ENCODE measurements at places on chromosomes 6 and 20.
A peak's percentile ranks its signal among the peaks of the same experiment; 100 is the strongest.

DNA sequence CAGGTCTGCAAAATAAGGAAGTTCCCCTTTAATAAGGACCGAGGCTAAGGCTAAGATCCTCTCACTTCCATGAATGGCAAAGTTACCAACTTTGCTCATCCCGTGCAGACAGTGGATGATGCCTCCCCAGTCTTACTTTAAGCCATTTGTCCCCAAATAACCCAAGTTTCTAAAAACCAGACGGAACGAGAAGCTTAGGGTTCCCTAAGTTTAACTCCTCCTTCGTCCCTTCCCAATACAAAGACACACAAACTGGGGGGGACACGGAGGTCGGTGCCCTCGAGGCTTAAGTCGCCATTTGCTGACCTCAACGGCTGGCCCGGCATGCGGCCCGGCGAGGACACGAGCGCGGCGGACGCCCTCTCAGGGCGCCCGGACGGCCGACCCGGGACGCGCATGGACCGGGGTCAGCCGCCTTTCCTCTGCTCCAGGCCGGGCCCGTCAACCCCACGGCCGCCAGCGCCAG, 527 bp downstream of the FBXO30 start:
- peak; percentile 70 for DNase-seq

GRCh38 chr6:84027340-84028181, 6.0 kb upstream of the MRAP2 start:
- peak; percentile 51 for DNase-seq

- DNase-seq, result no peak
Observed at GRCh38 chr6:50889935-50890334, 71.3 kb downstream of the TFAP2B start.

DNA sequence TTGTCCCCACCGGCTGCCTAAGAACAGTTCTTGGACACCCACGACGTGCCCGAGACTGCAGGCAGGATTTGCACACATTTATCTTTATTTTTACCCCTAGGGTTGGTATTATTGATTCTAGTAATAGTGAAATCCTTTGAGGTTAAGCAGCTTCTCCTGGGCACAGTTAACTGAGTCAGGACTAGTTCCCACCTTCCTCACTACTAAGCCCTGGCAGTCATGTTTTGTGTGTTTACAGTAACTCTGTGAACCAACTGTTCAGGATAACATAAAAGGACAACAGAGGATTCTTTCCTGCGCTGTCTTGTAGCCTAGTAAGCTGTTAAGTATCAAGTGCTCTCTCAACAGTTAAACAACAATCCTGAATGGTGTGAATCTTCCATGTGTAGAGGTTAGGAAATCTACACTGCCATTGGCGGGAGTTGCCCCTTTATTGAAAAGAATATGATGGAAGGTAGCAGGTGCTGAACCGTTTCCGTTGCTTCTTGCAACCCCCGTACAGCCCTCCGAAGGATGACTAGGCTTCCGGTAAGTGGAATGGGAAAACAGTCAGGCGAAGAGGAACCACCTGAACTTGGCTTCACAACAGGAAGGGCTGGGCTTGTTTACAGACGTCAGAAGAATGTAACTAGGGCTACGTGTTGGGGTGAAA, 979 bp upstream of the SOD2 start:
- DNase-seq, result peak; percentile 52

DNA sequence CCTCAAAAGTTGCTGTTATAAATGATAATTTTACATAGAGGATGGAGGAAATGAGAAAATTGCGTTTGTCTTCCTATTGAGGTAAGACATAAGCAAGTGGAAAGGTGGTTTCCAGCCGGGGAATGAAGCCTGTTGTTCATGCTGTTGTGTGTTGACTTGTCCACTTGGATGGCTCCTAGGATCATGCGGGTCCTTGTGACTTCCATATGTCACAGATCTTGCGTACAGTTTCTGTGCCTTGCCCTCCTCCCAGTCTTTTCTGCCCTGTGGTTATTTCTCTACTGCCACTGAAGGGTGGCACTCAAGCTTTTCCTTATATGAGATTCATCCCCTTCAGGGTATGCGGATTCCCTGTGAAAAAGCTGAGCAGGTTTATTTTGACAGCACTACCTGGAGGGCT, 116.6 kb downstream of the CARMIL1 start:
- no peak for DNase-seq
